ENCODE measurements at places on chromosomes 2 and 18.
A peak's percentile ranks its signal among the peaks of the same experiment; 100 is the strongest.

- no peak for DNase-seq
Observed at GRCh38 chr18:23405636-23406035, 47.5 kb upstream of the RIOK3 start.

- DNase-seq = peak; percentile 22
Observed at GRCh38 chr2:165015052-165015642, 59.8 kb upstream of the SLC38A11 start.

- no peak for DNase-seq
Observed at GRCh38 chr18:48934415-48934722, 16.4 kb downstream of the SMAD7 start.

GRCh38 chr18:30044496-30044895, 998.0 kb downstream of the DSC3 start:
- DNase-seq = no peak

GRCh38 chr2:68318914-68319397, 793 bp downstream of the CNRIP1 start:
- DNase-seq = no peak

DNA sequence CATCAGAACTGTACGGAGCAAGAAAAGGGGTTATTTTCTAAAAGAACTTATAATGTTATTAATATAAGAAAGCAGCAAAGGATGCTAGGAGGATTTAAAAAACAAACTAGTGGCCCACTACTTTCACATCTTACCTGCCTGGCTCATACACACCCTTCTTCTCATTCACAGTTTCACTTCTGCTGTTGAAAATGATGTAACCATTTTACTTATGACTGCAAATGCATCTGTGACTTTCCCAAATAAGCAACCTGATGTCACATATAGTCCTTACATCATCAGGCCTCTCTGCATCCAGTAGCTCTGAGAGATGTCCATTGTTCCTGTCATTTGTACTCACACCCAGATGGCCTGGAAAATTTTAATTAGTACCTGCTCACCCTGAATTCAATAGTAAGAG, 101.8 kb upstream of the MYO3B start:
- DNase-seq = no peak

DNA sequence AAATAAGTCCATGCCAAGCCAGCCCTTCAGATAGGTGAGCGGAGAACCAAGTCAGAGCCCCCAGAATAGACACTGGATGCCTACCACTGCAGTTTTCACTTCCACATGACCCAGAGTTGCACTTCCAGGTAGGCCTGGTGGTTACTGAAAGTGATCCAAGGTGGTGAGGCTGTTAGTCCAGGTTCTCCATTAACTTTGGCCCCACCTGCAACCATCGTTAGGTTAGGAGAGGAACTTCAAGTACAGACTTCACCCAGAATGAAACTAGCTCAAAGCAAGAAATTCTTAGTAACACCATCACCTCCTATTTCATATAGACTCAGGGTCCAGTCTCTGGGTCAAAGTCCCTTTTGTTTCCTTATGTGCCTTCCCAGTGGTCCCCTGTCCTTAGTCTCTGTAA, 293.1 kb upstream of the ID2 start:
- DNase-seq = no peak

DNA sequence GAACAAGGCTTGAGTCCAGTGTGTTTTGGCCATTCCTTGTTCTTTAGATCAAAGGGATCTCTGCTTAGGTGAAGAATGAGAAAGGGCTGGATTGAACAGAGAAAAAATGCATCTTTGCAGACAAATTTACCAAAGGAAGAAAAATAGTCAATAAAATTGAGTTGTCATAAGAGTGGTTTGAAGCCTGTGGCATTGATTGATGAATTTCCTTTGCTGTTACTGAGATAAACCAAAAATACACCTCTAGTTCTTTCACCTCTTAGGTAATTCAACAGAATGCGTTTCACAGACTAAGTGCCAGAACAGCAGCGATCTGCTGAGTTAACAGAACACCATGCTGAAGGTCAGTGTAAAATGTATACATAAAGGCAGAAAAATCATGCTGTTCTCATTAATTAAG, 96.8 kb downstream of the SPHKAP start:
- DNase-seq = no peak

- no peak for DNase-seq
Observed at GRCh38 chr2:77813599-77813998, 291.4 kb upstream of the LRRTM4 start.

DNA sequence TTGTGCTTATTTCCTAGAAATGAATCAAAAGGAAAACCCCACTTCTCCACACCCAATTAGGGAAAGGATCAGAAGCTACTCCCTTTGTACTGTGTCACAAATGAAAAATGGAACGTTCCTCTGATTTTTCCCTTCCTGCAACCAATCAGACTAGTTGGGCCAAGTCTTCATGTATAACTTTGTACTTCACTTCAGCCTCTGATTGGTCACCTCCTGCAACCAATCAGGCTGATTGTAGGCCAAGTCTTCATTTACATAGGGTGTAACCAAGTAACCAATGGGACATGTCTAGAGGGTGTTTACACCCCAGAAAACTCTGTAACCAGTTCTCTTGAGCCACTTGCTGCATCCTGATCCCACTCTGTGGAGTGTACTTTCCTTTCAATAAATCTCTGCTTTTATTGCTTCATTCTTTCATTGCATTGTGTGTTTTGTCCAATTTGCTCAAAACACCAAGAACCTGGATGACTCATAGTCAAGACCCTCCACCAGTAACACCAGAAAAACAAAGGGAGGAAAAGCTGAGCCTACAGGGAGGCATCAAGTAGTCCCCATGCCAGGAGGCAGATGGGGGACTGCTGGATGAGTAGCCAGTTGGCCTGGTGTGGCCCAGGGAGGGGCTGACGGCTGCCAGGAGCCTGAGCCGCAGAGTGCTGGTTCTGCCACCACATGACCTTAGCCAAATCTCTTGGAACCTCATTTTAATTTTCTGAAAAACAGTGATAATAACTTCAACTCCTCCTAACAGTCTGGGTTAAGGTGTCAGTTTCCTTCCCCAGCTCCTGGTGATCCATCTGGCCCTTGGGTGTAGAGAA, 46.1 kb downstream of the SOWAHC start:
- DNase-seq = no peak

DNA sequence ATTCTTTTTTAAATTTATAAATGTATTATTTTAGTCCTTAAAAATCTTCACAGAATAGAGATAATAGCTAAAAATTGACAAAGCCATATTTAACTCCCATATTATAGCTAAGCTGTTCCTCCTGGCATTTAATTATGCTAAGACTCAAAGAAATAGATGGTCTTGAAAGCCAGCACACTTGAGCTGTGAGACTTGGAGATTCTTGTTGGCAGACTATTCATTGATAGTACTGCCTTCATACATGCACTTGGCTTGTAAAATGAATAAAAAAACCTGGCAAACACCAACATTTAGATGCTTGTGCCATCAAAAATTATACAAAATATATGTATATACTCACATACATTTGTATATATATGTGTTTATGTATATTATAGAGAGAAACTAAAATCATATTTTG, 9.7 kb upstream of the LDAH start:
- DNase-seq = no peak

GRCh38 chr2:238064376-238064775, 3.6 kb downstream of the SCLY start:
- no peak for DNase-seq

DNA sequence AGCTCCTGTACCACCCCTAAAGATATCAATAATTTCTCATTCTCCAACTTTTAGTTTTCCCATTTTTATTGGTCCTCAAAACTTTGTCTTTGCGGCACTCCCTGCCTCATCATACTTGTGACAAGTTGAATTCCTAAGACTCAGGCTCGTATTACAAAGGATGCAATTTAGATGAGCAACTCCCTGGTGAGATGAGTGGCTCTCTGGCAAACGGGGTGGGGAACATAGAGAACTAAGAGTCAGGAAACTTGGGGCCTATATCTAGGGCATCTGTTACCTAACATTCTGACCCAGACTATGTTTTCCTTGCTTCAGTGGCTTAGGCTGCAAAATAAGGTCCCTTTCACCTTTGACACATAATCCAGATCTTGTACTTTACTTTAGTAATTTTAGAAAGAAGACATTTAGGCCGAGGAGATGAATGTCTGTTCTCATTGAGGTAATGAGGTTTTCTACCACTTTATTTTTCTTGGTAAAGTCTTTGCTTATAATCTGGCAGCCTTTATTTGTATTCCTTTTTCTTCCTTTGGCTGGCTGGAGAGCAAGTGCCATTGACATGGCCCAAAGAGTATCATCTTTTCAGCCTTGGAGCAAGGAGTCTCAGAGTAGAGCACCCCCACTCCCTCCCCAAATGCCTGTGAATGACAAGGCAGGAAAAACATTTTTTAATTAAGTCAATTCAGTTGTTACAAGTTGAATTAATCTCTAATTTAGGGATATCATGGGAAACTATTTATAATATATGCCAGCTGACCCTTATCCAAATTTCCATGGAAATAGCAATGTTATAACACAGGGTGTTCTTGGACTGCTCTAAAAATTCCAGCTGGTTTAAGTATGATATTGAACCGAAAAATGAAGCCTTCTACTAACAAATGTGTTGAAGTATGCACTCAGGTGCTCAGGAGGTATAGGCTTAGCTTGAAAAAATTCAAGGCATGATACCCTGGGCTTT, 15.2 kb downstream of the TSPYL6 start:
- DNase-seq = no peak

DNA sequence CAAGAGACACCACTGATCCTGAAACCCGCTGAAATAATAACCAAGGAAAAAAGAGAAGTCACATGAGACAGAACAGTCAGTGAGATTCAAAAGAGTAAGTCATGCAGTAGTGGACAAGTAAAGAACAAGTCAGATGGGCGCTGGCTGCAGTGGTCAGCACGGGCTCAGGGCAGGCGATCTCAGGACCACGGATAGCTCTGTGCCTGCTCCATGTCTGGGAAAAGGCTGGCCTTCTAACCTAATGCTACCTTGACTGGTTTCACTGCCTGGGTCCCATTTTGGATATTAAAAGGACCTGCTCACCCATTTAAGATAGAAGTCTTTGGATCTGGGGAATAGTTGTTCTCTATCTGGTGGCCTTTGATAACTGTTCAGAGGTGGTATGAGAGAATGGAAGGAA, 61.7 kb upstream of the LCLAT1 start:
- DNase-seq = no peak

- no peak for DNase-seq
Observed at GRCh38 chr2:168632709-168633121, 169.7 kb upstream of the NOSTRIN start.

- DNase-seq = no peak
Observed at GRCh38 chr2:225493420-225494099, 94.0 kb downstream of the NYAP2 start.

- DNase-seq = no peak
Observed at GRCh38 chr2:19038071-19039015, 320.1 kb downstream of the OSR1 start.

GRCh38 chr18:48455555-48456478, 46.6 kb upstream of the ZBTB7C start:
- no peak for DNase-seq

GRCh38 chr2:232327105-232328031, 51.2 kb upstream of the ALPP start:
- DNase-seq = peak; percentile 73

DNA sequence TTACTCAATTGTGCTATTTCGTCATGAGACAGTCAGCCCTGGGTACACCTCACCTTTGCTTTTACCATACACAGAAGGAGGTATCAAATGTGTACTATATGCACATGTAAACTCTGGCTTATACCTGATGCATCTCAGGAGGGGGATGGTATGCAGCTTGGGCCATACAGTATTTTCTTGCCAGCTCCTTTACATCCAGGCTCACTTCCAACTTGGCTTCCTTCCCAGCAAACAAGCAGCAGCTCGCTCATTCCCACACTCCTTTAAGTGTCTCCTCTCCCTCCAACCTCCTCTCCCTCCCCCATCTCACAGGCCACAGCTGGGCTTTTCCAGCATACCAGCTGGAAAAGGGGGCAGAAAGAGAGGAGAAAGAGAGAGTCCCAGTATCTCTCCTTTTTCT, 9.6 kb downstream of the MARCHF4 start:
- DNase-seq = no peak
